ENCODE measurements at places on chromosomes 12 and 14.

DNA sequence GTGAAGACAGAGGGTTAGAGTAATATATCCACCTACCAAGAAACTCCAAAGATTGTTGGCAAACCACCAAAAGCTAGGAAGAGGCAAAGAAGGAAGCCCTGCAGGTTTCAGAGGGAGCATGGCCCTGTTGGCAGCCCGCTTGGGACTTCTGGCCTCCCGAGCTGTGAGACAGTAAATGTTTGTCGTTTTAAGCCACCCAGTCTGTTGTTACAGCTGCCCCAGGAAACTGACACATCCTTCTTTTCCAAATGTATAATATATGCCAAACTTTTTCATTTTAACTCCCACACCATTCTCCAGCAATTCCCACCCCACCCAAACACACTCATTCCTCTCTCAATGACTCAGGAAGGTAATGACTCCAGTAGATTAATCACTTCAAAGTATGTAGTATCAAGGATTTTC is 74.0 kb downstream of the RPS29 start:
- no peak for DNase-seq

- peak; percentile 25 for DNase-seq
Measured at GRCh38 chr14:74955229-74956026, at the start of gene PGF. Gene PGF, minus strand, starts transcription at chr14:74955597. Its CDS starts 355 bp downstream, at chr14:74955242.

- DNase-seq = peak; percentile 48
Measured at GRCh38 chr12:109110988-109111495, 5.3 kb upstream of the ACACB start.

- no peak for DNase-seq
Measured at GRCh38 chr12:11607313-11608081, 42.0 kb upstream of the ETV6 start.

DNA sequence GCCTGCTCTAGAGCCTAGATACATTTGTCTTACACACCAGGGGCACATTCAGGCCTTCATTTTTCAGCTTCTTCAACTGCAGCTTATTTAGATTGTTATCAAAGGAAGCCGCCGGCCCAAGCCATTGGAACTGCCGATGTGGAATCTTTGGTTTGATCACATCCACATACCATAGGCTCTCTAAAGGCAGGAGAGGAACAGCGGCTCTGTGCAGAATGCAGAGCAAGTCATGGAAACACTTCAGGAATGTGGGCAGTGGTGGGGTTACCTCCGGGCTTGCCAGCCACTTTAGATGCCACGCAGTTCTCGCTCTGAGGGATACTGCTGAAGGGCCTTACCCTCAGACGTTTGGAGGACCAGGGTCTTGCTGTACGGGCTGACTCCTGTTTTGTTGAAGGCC is 53.4 kb upstream of the PYGL start:
- DNase-seq = no peak

- DNase-seq = no peak
Measured at GRCh38 chr12:93136253-93137055, 207.4 kb upstream of the EEA1 start.

GRCh38 chr12:22729431-22729956 is 104.5 kb downstream of the ETNK1 start:
- DNase-seq = no peak

- no peak for DNase-seq
Measured at GRCh38 chr12:97748298-97748697, 285.7 kb downstream of the RMST start.

DNA sequence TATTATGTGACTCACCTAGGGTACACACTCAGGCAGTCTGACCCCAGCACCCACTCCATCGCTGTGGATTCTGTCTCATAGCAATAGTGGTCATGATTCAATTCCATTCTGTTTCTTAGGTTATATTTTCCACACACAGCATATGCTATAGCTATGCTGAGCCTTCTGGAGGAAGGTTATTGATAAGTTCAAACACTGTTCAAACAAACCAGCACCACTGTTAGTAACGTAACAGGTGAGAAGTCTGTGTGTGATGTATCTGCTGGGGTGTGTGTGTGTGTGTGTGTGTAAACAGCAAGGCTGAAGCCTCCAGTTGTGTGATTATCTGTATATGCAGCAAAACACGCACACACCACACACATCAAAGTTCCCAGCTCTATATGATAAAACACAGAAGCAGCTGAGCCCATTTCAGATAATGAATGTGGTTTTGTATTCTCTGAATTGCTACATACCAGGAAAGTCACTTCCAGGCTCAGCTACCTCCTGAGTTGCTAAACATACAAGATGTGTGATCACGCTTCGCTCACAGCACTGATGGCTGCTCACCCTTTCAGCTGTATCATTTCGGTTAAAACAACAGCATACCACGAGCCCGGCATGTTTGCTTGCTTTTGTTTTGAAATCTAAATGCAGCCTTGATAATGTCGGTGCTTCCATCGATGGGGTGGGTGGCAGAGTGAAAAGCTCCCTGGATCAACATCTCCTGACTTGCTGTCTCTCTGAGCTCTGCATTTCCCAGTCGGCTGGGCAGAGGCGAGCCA is 6.8 kb upstream of the SYNE3 start:
- peak; percentile 35 for DNase-seq

GRCh38 chr14:53947094-53947445 is 9.6 kb downstream of the BMP4 start:
- no peak for DNase-seq

DNA sequence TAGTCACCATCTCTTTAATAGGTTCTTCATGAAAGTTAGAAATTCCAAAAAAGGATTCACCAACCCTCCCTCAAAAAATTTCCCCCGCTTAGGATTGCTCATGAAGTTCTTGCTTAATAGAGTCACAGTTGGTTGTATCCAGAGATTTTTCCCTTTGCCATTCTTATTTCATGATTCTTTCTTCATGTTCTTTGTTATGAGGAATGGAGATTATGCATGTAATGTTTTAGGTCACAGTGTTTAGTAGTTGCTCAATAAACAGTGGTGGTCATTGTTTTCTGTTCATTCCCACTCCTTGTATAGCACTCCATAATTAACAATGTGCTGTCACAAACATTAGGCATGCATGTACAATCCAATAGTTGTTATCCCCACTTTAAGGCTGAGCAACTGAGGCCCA is 51.2 kb upstream of the RTRAF start:
- no peak for DNase-seq

DNA sequence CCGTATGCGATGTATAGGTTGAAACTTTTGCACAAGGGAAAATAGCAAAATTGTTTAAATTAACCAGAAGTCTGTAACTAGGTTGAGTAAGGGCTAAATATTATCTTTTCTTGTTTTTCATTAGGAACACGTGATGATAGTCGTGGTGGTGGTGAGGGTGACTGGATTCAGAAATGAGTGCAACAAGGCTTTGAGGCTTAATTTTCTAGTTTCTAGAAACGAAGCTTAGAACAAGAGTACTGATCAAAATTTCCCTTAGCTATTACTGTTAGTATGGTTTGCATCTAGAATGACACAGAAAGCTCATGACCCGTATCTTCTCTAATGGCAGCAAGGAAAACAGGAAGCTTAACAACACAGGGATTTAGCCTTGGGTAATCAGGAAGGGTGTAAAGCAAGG is 7.0 kb downstream of the SLIRP start:
- DNase-seq = no peak

DNA sequence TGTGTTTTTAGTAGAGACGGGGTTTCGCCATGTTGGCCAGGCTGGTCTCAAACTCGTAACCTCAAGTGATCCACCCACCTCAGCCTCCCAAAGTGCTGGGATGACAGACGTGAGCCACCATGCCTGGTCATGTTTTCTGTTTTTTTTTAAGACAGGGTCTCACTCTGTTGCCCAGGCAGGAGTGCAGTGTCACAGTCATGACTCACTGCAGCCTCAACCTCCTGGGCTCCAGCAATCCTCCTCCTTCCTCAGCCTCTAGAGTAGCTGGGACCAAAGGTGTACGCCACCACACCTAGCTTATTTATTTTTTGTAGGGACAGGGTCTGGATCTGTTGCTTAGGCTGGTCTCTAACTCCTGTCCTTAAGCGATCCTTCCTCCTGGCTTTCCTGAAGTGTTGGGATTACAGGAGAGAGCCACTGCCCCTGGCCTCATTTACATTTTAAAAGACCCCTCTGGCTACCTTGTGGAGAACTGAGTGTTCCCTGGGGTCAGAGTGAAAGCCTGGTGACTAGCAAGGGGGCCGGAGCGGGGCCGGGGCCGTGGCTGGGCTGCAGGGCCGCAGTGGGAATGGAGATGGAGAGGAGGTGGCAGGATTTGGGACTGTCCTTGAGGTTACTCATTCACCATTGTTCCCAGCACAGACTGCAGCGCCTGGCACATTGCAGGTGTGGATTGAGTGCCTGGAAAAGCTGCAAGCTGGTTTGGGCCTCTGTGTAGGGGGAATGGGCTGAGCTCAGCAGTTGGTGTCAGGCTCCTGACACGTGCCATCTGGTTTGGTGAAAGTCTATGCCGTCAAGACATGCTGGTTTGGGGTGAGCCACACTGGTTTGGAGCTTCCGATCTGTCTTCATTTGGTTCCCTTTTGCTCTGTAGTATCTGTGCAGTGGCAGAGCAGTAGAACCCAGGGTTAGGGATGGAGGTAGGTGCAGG is 18.1 kb downstream of the KMT5A start:
- DNase-seq = no peak

DNA sequence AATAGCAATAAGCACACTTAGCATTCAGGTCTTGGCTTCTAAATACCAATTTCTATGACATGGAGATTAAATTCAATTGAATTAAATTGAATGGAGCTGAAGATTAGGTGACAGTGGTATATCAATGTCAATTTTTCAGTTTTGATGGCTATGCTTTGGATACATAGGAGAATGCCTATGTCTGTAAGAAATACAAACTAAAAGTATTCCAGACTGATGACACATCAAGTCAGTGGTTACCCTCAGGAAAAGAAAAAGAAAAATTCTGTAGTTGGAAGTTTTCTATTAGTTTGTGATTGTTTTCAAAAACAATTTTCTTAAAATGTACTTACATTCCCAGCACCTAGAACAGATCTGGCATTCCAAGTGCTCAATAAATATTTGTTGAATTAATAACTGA is 4.9 kb upstream of the DCAF4 start:
- no peak for DNase-seq

GRCh38 chr12:124919521-124920352 is 5.3 kb upstream of the UBC start:
- DNase-seq = peak; percentile 58

DNA sequence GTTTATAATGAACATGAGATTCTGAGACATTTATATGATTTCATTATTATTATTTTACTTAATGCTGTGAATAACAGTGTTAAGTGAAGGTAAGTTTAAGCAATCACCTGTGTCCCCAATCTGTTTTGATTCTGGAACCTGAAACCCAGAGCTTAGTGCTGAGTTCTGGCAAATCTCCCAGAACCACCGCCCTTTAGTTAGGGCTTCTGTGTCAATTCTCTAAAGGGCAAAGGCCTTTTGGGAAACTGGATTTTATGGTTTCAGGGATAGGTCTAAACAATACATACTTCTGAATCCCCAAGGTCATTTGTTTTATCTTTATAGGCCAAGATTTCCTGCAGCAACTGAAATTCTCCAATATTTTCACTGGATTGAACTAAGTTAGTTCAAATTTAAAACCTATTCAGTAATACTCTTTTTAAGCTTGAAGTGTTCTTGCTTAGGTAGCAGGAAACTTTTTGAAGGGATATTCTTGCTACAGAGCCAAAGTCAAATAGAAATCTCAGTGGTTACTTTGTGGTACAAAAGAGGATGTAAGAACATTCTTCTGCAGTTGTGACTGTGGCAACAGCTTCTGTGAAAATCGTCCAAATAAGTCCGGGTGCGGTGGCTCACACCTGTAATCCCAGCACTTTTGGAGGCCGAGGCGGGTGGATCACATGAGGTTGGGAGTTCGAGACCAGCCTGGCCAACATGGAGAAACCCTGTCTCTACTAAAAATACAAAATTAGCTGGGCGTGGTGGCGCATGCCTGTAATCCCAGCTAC is 10.0 kb upstream of the PKP2 start:
- no peak for DNase-seq

DNA sequence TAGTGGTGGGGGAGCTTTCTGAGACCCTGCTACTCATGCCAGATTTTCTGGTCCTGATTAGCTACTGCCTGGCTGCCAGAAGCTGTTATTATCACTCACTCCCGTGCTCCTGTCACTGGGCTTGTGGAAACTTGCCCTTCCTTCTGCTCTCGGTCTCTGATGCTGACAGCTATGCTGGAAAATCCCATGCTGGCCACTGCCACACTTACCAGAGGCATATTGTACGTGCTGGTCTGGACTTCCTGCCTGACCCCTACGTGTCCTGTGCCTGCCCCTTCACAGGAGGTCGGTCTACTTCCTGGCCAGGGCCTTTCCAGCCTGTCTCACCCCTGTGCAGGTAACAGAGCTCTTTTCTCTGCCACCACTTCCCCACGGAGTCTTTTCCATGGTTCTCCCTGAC is 149.4 kb upstream of the PLEKHG7 start:
- DNase-seq = no peak

GRCh38 chr12:22672951-22673350 is 48.0 kb downstream of the ETNK1 start:
- DNase-seq = no peak

All from activated CD4-positive, alpha-beta T cell treated with anti-CD3 and anti-CD28 coated beads for 4 hours (primary cell).